ENCODE measurements at places on chromosomes 6 and 20.

DNA sequence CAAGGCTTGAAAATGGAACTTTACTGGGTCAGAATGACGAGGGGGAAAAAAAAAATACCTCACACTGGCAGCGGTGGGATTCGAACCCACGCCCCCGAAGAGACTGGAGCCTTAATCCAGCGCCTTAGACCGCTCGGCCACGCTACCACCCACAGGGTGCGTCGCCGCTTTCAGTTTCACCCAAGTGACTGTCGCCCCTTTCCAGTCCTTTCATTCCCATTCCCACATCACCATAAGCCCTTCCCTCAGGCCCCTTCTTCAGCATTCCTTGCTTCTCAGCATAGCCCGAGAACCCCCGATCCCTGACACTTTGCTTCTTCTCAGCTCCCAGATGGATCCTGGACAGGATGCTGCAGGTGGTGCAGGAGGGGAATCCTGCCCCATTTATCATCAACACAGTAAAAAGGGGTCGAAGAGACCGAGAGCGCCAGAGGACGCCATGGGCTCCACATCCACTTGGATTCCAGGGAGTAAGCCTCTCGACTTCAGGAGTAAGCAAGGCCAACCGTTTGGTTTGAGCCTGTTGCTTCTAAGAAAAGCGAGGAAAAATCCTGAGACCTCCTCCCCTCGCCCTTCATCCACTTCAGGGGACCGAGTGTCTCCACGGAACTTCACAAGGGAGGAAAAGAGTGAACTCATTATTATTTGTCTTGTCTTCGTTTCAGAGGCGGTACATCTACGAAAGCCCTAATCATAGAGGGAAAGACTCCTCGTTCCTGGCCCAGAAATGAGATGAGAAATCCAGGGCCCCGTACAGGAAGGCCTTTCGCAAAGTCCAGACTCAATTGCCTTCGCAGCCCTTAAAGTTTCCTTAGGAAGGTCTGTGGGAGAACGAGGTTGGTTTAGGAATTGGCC, 20.0 kb upstream of the TRIM27 start:
- DNase-seq, result peak; percentile 76

- peak; percentile 18 for DNase-seq
These were observed 44.6 kb upstream of the NT5E start for GRCh38 chr6:85405175-85405852.

GRCh38 chr6:38549180-38549579, 90.5 kb downstream of the BTBD9 start:
- DNase-seq, result no peak

- DNase-seq, result peak; percentile 67
These were observed 32.2 kb upstream of the ASXL1 start for GRCh38 chr20:32325706-32326503.

DNA sequence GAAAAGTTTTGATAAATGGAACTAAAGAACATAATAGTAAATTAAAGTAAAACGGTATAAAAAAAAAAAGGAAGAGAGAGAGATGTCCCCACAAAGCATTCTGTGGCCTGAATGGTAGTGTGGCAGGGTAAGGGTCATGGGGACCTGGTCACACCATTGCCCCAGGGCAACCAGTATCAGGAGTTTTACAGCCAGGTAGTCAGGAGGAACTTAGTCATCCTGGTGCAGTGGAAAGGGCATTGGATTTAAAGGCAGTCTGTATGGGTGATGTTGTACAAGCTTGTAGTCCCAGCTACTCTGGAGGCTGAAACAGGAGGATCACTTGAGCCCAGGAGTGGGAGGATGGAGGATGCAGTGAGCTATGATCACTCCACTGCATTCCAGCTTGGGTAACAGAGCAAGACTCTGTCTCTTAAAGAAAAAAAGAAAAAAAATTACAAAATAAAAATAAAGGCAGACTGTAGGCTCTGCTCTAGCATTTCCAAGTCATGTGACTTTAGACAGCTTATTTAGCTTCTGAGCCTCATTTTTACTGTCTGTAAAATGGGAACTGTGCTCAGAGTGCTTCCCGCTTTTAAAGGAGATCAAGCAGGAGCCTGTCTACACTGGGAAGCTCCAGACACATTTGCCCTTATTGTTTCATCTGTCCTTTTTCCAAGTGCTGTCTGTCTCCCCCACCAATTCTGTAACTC, 112.8 kb upstream of the ARMC2 start:
- no peak for DNase-seq

DNA sequence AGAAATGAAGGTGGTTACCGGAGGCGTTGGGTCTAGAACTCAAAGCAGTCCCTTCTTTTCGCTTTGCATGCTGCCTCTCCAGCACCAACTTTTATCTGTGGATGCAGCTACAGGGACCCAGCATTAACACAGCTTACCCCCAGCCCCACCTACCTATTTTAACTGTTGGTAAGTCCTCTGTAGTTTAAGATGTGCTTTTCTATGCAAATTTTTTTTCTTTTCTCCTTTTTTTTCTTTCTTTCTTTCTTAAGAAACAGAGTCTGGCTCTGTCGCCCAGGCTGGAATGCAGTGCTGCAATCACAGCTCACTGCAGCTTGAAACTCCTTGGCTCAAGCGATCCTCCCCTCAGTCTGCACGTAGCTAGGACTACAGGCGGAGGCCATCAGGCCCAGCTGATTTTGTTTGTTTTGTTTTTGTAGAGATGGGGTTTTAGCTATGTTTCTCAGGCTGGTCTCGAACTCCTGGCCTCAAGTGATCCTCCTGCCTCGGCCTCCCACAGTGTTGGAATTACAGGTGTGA, 6.5 kb upstream of the USP45 start:
- no peak for DNase-seq

Data from SW480 (cell line).